ENCODE measurements at places on chromosomes 11 and 22.

DNA sequence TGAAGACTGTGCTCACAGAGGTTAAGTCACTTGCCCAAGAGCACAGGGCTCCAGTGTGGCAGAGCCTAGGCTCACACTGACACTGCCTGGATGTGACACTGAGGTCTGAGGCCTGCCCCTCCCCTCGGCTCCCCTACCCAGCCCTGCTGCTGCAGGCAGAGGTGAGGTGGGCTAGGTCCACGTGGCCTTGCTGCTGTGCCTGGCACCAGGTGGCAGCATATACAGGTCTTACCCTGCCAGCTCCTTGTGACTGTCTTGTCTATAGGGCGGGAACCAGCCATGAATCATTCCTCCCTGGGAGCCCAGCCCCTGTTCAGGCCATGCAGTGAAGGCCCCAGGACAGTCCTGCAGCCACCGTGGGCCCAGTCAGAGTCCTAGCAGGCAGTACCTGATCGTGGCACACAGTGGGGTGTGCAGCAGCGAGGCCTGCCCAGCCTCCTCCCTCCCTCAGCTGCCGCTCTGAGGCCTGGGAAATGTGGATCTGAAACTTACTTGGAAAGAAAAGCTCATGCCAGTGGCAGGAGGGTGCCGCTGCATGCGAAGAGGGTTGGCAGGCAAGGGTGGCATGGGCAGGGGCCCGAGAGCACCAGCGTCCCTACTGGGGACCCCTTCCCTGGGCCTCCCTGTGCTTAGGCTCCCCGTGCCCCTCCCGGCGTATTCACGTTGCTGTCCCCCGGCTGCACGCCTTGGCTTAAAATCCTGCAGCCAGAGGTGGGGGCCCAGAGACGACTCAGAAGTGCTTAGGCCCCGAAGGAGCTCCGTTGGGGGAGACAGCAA is 1.2 kb upstream of the CERK start:
- peak; percentile 25 for DNase-seq

DNA sequence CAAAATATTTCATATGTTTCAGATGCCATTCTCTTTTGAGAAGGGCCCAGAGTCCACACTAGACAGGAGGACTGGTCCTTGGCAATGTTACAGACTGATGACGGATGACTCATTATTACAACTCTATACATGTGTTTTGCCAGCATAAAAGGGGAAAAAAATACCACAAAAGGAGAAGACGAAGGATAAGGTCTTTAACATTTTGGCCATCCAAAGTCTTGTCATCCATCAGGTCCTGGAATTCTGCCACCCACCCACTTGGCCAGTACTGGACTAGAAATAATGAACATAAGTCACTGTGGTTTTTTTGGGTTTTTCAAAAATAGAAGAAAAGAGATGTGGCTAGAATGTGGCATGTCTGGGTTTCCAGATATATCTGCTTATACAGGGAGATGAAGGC is 57.7 kb upstream of the BDNF start:
- peak; percentile 69 for DNase-seq

- DNase-seq, result no peak
These were observed 662 bp upstream of the TRIM3 start for GRCh38 chr11:6474413-6474792.

DNA sequence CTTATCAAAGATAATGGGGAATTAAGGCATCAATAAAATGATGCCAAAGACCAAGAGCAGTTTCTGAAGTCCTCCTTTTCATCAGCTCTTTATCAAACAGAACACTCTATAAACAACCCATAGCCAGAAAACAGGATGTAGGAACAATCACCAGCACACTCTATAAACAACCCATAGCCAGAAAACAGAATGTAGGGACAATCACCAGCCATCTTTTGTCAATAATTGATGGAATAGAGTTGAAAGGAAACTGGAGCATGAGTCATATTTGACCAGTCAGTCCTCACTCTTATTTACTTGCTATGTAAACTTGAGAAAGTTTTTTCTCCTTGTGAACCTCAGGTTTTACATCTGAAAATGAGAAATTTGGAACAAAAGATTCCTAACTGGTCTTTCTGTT is 10.0 kb downstream of the MS4A2 start:
- DNase-seq, result no peak

GRCh38 chr11:73053964-73054363 is 88.2 kb downstream of the FCHSD2 start:
- no peak for DNase-seq

GRCh38 chr22:42937164-42937843 is 77.6 kb downstream of the PACSIN2 start:
- peak; percentile 81 for DNase-seq

GRCh38 chr11:94649254-94649653 is 82.1 kb downstream of the PIWIL4 start:
- DNase-seq, result no peak

DNA sequence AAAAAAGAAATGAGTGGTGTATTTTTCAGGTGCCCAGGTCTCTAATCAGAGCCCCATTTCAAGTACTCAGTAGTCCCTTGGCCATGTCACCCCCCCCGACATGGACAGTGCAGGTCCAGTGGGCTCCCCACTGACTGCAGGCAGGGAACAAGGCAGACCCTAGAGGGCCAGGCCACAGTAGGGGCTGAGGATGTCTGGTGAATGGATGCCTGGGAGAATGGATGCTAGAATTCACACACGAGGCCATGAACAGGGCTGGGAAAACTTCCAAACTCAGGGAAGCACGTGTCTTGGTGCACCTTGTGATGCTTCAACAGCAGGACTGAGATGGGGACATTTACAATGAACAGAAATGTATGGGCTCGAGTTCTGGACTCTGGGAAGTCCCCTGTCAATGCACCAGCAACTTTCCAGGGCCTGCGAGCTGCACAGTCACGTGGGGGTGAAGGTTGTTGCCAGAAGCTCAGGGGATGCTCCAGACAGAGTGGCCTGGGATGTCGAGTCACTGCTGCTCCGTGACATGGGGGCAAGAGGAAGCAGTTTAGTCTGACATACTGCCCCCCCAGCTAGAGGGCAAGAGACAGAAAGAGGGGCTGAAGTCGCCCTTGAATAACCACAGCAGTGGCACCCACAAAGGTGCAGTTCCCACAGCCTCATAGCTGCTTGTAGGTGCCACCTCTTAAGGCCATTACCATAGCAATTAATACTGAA is 3.1 kb downstream of the APOBEC3G start:
- DNase-seq, result no peak

GRCh38 chr11:1741741-1742140 is 8.7 kb downstream of the IFITM10 start:
- no peak for DNase-seq

DNA sequence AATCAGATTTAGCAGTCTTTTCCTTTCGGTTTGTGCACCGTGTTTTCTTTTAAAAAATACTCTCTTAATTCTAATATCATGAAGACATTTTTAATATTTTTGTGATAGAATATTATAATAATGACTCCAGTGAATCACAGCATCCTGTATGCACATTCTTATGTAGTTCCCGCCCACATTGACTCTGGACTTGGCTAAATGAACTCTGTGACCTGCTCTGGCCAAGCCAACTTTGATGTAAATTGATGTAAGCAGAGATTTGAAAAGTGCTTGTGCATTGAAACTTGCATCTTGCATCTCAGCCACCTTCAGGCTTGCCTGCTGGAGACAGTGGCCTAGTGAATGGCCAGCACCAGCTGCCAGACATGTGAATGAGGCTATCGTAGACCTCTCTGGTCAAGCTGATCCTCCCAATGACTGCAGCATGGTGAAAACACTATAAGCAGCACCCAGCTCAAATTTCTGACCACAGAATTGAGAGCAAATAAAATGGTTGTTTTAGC is 29.2 kb upstream of the PGM2L1 start:
- DNase-seq, result no peak

Data from OCI-M1 (cell line).